Cerebellum (tissue), 4 donors: ENCODE measurements at places on chromosomes 7 and 10. TPM values are rescaled to one million over a fixed set of nuclear protein-coding genes. Genes with fewer than 3 reads are reported as not detected.

GRCh38 chr7:112740667-112741066 is 49.5 kb downstream of the TMEM168 start:
- DNase-seq = no peak

Gene EPO
- total RNA-seq = not detected

Gene SPDYE16
- total RNA-seq = 0.27 TPM

DNA sequence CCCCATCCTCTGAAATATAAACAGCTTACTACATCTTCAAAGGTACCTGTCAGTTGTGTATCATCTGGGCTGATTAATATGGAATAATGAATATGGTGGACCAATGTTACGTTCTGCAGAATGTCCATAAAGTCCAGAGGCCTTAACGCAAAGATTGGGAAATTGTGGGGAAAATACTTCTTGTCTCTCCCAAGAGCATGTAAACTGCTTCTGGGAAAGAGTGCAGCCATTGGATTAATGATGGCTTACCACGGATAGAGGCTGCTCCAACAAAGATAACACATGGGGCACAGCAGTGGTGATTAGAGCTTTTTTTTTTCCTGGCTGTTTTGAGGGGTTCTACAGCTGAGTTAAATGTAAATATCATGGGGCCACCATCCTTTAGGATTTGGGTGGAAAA is 340.4 kb upstream of the AKR1E2 start:
- no peak for DNase-seq

DNA sequence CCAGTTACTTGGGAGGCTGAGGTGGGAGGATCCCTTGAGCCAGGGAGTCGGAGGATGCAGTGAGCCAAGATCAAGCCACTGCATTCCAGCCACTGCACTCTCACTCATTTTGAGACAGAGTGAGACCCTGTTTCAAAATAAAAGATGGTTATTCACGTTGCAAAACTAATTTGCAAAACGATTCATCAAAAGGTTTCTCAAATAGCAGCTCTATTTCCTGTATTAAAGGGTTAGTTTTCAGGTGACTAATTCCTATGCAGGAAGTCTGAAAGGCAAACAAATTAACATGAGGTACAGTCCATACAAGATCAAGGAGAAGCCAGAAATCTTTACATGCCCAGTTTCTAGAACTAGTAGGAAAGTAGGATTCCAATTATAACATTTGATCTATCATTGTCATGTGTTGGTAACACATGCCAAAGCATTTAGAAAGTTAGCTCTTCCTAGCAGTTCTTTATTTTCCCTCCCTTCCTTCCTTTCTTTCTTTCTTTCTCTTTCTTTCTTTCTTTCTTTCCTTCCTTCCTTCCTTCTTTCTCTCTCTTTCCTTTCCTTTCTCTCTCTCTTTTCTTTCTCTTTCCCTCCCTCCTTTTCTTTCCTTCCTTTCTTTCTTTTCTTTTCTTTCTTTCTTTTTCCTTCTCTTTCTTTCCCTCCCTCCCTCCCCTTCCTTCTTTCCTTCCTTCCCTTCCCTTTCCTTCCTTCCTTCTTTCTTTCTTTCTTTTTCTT is 49.3 kb downstream of the DENND2A start:
- no peak for DNase-seq

DNA sequence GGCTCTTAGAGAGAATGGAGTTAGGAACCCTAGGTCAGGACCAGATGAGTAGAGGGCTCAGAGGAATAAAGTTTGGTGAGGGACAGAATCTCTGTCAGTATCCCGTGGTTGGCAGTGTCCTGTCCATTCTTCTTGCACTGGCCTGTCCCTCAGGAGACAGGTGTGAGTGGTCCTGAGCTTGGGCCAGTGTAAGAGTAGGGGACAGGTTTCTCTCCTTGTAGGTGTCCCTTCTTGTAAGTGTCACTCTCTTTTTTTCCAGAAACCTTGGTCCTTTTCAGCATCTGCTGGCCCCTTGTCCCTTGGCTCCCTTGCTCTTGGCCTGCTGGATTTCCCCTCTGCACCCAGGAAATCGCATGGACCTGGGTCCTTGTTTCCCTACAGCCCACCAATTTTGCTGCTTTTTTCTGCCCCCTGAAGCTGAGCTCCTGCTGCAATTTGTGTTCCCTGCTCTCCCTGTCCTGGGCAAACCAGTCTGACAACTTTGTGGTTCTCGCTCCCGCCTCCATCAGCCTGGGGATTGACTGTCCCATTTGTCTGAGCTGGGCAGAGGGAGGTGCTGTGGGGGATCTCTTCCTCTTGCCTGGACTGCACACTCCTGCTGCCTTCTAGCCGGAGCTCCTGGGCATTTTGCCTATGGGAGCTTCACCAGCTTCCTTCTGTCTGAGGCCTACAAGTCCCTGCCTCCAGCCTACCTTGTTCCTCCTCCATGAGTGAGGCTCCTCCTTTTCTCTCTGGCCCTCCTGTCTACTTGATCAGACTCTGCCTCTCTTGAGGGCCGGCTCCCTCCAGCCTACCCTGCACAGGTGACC is 6.5 kb downstream of the TSPAN14 start:
- DNase-seq = no peak

Gene CYP2W1
- not detected for total RNA-seq
